CD8-positive, alpha-beta memory T cell (primary cell): ENCODE measurements at places on chromosomes 2 and 18.

- DNase-seq: no peak
Measured at GRCh38 chr2:16125614-16126516, 185.5 kb downstream of the MYCN start.

DNA sequence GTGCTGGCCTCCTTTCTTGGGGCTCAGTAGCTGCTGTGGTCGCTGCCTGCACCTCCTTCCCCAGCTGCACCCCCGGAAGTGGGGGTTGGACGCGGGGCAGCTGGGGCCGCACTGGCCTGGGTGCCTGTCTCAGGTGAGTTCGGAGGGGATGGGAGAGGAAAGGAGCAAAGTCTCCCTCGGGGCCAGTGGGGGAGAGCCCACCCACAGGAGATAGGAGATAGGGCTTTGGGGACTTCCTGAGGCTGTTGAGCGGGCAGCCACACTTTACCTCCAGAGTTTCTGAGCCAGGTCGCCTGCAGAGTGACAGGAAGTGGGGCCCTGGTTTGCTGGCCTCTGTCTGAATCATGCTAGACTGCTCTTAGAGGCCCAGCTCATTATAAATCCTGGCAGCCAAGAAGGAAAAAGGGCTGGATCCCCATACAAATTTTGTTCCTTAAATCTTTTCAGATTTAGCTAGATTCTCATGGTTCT, 8.1 kb downstream of the MBP start:
- DNase-seq: peak; percentile 51

DNA sequence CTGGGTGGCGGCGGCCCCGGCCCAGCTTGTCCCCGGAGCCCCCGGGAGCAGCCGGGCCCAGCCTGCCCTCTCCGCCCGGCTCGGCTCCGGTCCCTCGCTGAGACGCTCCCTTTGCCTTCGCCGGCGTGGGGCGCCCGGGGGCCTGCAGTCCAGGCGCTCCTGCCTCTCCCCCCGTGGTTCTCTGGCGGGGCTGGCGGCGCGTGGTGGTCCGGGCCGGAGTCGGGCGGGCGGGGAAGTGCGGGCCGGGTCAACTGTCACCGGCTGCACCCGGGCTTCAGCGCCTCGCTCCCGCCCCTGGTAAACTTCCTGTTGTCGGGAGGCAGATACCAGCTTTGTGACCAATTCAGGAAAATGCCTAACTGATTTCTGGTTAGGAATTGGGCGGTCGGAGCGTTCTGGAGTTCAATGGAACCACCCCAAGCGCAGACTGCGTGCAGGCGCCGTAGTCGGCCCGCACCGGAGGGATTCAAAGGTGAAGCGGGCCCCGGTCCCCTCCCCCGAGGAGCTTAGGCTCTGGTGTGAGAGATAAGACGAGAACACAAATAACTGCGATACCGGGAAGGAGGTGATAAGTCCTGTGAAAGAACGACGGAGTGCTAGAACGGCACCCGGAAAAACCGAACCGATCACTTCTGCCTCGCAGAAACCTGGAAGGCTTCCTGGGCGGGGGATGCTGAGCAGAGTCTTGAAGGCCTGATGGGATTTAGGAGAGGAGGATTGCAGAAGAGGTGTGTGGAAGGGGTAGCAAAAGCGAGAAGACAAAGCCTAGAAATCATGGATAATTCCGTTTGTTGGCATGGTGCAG, 891 bp downstream of the CAB39 start:
- peak; percentile 10 for DNase-seq

DNA sequence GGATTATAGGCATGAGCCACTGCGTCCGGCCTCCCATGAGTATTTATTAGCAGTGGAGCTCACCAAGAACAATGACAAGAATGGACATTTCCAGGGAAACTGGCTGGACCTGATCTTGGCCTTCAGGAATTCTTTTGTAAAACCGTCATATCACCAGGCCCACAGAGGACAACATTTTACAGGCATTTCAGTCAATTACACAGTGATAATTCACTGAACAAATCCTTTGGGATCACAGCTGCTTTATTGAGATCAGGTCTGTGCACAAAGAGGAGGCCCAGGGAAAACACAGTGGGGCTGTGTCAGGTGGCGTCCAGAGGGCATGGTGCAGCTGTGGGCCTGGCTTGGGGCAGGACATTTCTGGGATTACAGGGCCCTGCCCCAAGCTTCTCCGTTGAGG, 30.1 kb upstream of the GTF2A1L start:
- DNase-seq: no peak

DNA sequence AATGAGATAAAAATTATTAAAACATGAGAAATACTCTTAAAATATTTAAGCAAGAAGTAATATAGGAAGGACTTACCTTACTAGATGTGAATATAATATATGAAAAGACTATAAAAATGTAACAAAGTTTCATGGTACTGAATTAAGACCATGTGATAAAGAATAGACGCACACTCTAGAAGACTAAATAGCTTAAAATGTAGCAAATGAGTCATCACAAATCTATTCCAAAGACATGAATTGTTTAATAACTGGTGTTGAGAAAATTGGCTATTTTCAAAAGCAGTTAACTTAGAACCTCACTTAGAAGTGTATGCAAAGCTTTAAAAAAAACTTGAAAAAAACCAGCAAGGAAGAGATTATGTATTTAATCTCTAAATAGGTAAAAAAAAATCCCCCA, 64.1 kb downstream of the POLE4 start:
- no peak for DNase-seq

GRCh38 chr2:74526649-74527230, 709 bp upstream of the DQX1 start:
- DNase-seq: no peak

DNA sequence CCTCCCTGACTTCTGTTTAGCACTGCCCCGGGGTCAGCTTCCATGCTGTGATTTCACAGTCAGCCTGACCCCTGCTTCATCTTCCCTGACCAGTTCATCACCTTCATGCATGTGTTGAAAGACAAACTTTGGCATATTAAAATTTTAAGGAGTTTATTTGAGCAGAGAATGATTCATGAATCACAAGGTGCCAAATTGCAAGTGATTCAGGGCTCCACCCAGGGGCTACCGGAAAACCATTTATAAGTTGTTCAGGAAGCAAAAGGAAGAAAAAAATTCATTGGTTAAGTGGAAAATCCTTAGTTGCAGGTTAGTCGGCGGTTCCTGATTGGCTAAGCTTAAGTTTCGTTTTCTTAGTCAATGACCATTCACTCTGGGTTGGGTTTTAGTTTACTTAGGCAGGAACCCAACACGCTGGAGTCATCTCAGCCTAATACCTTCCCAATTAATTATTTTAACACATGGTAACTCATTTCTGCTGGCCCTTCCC, 10.6 kb downstream of the IL1F10 start:
- DNase-seq: no peak

DNA sequence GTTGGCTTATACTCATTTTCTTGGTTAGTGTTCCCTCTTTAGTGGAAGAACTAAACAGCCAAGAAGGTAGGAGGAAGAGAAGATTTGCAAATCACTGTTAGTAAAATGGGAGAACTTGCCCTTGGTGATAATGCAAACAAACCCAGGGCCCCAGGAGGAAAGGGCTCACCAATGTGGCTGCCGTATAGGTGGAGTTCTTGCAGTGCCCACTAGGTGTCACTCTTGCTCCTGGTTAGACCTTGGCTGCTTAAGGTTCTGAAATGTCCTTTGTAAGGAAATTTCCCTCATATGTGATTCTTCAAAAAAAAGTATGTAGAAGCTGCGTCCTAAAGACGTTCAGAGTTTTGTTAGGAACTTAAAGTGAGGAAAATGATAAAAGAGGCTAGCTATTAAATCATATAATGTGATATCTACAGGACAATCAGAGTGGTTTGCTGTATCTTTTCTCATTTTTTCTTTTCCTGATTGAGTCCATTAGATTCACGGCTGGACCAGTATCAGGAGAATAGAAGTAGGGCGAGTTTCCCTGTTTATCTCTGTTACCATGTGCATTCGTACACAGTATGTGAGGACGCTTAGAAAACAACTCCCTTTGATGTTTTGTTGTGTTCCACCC, 48.6 kb downstream of the RPIA start:
- peak; percentile 71 for DNase-seq

- no peak for DNase-seq
Measured at GRCh38 chr18:60053747-60054304, 154.0 kb downstream of the PMAIP1 start.

GRCh38 chr2:220509966-220510365, 882.5 kb downstream of the SLC4A3 start:
- DNase-seq: no peak

- DNase-seq: no peak
Measured at GRCh38 chr2:232133078-232133477, 171.6 kb downstream of the DIS3L2 start.

- no peak for DNase-seq
Measured at GRCh38 chr2:217017456-217018252, 157.8 kb upstream of the TNP1 start.

DNA sequence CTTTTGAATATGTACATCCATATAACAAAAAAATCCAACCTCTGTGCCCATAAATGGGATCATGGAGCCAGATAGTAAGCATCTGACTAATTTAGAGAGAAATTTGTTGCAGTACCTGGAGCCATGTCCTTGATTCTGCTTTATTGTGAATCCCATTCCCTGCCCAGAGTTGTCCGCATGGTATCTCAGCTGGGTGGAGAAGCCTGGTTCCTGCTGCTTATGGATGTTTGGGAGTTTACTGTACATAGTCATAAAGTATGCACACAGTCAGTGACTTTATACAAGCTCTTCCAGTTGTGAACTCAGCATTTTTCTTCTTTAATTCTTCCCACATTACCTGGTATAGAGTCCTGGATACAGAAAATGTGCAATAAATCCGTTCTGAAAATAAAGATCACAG, 346.0 kb downstream of the FIGN start:
- no peak for DNase-seq

DNA sequence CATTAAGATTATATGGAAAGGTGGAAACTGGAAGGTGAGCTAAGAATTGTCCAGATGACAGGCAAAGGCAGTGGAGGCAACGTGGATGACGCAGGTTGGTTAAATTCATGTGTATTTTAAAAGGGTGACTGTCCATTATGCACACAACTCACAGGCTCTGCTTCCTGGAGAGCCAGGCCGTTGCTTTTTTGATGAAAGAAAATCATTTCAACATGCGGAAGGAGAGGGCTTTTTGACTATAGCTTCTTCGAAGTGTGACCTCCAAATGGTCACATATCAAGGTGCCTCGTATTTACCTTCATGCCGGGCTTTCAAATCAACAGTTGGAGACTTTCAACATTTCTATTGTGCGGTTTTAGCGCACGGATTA, 126.7 kb downstream of the MYCN start:
- DNase-seq: no peak

DNA sequence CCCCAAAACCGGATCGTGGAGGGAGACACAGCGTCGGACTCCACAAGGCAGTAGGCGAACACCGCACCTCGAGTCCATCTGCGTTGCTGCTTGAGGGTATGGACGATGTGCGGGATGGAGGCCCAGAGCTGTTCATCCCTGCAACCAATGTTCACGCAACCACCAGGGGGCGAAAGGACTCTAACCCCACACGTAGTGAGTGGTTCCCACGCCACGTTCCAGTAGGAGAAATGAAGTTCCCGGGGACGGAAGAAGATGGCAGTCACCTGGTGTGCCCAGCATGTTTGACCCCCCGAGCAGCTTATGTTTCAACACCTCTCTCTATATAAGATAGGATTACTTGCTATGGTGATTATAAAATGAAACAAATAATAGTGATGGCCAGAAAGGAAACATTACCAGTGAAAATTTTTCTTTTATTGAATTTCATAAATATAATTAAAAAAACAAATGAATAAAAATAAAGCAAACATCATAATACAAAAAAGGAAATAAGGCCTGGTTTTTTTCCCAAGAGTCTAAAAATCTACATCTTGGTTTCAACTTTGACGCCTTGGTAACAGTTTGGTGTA, 184.3 kb downstream of the SH3BP4 start:
- peak; percentile 35 for DNase-seq

GRCh38 chr2:46548103-46548486, 68.7 kb downstream of the TMEM247 start:
- DNase-seq: no peak

DNA sequence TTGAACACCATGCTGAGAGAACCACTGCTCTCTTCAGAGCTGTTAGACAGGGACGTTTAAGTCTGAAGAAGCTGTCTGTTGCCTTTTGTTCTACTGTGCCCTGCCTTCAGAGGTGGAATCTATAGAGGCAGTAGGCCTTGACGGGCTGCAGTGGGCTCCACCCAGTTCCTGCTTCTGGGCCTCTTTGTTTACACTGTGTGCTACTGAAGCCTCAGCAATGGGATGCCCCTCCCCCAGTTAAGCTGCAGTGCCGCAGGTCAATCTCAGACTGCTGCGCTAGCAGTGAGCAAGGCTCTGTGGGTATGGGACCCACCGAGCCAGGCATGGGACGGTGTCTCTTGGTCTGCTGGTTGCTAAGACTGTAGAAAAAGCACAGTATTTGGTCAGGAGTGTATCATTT, 162.3 kb upstream of the NXPH2 start:
- no peak for DNase-seq

DNA sequence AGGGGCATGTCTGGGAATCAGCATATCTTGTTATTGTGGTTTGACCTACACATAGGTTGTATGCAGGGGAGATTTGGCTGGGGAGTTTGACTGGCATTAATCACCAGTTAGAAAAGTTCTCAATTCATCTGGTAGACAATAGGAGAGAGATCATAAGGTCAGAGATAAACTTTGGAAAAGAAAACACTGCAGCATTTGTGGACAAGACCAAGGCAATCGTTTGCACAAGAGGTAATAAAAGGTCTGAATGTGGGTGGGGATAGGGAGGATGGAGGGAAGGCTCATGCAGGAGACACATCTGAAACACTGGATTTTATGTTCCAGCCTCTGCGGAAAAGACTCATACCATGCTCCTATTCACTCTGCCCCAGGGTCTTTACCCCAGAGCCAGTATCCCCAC, 136.9 kb downstream of the MAIP1 start:
- no peak for DNase-seq

DNA sequence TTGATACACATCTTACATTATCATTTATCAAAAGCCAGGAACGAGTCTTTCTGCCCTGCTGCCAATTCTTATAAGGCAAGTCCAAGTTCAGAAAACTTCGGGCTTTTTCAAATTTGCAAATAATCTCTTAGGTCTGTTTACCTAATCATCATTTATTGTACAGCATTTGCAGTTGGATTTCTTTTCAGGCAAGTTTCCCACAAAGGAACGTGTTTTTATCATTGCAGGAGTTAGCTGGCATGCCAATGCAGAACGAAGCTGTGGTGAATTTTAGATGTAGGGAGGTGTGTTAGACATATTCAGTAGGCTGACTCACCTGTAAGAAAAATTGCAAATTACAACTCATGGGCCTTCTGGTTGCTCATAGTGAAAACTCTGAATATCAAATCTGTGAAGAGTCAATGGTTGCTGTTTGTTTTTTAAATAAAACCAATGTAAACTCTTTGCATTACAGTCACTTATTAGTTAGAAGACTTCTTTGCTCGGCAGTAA, 209.6 kb downstream of the SRBD1 start:
- no peak for DNase-seq
